ENCODE measurements at places on chromosomes 16 and 17.

DNA sequence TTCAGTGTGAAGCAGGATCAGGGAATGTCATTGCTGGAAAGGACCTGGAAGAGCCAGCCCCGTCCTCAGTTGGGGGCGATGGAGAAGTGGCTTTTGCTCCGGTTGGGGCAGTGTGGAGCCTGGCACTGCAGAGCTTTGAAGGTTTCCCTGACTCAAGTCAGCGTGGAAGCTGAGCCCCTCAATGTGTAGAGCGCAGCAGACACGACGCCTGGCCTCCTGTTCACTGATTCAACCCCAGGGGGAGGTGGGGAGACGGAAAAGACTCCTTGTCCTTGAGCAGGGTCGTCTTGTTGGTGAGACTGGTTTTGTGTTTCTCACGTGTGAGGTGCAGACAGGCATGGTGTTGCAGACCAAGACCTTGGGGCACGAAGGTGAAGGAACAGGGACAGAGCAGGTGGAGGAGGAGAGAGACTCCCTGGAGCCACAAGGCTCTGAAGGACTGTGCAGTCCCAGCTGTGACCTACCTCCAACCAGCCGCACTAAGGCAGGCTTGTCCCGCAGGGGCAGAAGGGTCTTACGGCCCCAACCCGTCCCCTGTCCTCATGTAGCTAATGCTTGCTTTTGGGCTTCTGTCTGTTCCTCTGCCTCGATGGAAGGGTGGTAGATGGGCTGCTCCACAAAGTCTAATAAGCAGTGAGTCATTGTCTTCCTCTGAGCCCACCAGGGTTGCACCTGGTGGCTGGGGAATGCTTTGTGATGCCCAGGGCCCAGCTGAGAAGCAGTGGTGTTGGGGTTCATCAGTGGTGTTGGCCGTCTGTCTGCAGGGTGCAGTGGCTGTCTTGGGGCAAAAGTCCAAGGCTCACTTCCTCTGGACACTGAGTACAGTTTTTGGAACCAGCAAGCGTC lies 47.8 kb downstream of the MPRIP start:
- DNase-seq, result no peak

DNA sequence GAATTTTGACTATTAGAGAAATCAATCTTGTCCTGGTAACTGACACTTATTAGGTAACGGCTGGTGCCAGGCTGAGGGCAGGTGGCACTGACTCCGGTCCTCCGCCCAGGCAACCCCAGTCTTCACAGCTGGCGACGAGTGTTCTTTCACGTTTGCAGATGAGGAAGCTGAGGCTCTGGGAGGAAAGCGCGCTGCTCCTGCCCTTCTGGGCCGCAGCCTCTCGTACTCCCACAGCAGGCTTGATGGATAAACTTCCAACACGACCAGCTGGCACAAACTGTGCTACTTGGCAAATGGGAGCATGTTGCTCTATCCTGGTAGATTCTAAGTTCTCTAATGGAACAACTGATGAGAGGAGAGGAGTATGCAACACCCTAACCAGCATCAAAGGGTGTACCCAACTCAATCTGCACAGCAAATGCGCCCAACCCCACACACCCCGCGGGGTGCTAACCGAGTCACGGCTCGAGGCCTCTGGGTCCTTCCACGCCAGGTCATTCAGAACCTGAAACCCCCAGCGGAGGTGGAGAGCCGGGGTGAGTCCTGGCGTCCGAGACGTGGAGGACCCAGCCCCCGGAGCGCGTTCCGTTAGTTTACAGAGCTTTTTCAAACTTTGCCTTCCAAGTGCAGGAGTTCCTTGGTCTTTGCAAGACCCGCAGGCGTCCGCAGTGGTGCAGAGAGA lies 477 bp upstream of the SLC47A1 start:
- no peak for DNase-seq

DNA sequence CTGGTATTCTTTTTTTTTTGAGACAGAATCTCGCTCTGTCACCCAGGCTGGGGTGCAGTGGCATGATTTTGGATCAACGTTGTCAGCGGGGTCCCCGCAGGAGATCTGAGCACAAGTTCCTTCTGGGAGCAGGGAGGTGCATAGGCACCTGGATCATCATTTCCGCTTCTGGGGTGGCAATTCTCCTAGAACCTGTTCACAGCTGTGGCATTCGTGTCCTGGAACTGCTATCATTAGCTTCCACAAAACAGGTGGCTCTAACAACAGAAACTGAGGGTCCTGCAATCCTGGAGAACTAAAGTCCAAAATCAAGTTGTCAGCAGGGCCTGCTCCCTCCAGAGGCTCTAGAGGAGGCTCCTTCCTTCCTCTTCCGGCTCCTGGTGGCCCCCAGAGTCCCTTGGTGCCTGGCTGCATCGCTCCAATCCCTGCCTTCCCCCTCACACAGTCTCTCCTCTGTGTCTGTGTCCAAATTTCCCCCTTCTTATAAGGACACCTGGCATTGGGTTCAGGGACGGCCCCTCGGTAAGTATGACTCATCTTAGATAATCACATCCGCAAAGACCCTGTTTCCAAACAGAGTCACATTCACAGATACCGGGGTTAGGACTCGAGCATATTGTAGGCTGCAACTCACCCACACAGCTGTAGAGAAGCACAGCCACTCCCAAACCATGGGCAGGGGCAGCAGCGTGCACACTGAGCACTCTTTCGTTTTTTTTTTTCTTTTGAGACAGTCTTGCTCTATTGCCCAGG lies 43.5 kb upstream of the KLHDC4 start:
- no peak for DNase-seq

DNA sequence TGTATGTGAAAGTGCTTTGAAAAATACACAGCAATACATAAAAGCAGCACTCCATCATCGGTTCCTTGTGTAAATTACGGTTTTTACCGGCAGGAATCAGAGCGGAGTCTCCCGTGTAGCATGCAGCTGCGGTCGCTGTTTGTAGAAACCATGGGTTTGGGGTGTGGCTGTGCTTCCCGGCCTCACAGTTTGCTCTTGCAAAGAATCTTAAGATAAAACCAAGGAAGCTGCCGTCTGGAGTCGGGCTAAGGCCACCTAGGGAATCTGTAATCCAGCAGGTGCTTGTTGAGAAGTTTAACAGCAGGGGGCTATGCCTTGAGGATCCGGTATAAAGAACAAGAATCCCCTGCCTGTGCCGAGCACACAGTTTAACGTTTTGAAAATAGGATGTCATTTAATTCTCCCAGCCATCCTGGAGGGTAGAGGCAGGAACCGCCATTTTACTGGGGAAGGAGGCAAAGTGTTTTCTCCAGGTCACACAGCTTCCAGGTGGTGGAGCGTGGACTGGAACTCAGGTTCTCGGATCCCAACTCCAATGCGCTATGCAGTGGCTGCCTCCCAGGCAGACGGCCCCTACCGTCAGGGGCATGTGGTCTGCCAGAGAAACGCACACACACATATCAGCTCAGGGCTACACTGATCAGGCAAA lies 6.0 kb upstream of the TLCD3A start:
- no peak for DNase-seq

- no peak for DNase-seq
These were observed 75.4 kb downstream of the IRX3 start for GRCh38 chr16:54211203-54211602.

GRCh38 chr16:10121897-10122425 lies 60.3 kb downstream of the GRIN2A start:
- no peak for DNase-seq

- DNase-seq, result no peak
These were observed 32.6 kb downstream of the IGF2BP1 start for GRCh38 chr17:49029801-49030200.

DNA sequence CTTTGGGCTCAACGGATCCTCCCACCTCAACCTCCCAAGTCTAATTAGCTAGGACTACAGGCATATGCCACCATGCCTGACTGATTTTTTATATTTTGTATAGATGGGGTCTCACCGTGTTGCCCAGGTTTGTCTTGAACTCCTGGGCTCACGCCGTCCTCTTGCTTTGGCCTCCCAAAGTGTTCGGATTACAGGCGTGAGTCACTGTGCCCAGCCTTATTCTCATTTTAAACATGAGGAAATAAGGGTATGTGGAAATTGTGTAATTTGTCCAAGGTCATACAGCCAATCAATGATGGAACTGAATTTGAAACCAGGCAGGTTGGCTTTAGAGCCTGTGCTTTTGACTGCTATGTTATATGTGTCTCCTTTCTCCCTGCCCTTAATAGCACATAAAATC lies 27.4 kb upstream of the AQP8 start:
- no peak for DNase-seq

DNA sequence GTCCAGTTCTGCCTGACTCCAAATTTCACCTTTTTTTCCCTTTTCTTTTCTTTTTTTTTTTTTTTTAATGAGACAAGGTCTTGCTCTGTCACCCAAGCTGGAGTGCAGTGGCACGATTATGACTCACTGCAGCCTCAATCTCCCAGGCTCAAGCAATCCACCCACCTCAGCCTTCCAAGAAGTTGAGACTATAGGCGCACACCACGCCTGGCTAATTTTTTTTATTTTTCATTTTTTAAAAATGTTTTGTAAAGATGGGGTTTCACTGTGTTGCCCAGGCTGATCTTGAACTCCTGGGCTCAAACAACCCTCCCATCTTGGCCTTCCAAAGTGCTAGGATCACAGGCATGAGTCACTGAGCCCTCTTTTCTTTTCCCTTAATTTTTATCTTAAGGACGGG lies 33.4 kb upstream of the RBBP6 start:
- DNase-seq, result no peak

- DNase-seq, result no peak
These were observed 55.0 kb downstream of the VAT1L start for GRCh38 chr16:77843405-77843804.

DNA sequence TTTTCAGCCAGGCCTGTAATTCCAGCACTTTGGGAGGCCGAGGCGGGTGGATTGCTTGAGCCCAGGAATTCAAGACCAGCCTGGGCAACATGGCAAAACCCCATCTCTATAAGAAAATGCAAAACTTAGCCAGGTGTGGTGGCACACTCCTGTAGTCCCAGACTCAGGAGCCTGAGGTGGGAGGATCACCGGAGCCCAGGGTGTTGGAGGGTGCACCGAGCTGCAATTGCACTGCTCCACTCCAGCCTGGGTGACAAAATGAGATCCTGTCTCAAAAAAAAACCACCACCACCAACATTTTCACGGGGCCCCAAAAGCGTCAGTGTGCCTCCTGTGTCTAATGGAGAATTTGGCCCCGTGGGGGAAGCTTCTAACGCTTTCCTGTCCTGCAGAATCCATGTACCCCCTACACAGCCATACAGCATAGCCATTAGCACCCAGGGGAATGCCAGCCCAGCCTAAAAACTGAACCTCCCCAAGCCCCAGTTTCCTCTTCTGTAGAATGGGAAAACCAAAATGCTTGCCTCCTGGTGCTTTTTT lies 22.2 kb upstream of the MAP3K14 start:
- DNase-seq, result no peak

DNA sequence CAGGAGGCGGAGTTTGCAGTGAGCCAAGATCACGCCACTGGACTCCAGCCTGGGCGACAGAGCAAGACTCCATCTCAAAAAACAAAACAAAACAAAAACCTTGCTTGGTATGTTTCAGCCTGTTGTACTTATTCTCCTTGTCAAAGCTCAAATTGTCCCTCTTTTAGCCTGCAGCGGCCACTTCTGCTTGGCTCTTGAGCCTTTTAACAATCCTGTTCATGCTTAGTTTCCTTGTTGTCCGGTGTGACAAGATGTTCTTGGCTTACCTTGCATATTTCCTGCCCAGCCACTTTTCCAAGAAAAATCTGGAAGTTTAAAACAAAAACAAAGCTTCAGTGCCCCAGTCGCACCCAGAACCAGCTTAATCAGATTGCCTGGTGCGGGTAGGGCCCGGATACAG lies 81.0 kb downstream of the ABCC1 start:
- DNase-seq, result no peak

GRCh38 chr17:73933871-73934270 lies 269.6 kb upstream of the RPL38 start:
- DNase-seq, result no peak

GRCh38 chr17:63399856-63400255 lies 46.2 kb downstream of the CYB561 start:
- DNase-seq, result no peak

- peak; percentile 52 for DNase-seq
These were observed 973 bp downstream of the SLC7A6 start for GRCh38 chr16:68265078-68265920.

- no peak for DNase-seq
These were observed 15.8 kb downstream of the HS3ST4 start for GRCh38 chr16:25707553-25707952.

DNA sequence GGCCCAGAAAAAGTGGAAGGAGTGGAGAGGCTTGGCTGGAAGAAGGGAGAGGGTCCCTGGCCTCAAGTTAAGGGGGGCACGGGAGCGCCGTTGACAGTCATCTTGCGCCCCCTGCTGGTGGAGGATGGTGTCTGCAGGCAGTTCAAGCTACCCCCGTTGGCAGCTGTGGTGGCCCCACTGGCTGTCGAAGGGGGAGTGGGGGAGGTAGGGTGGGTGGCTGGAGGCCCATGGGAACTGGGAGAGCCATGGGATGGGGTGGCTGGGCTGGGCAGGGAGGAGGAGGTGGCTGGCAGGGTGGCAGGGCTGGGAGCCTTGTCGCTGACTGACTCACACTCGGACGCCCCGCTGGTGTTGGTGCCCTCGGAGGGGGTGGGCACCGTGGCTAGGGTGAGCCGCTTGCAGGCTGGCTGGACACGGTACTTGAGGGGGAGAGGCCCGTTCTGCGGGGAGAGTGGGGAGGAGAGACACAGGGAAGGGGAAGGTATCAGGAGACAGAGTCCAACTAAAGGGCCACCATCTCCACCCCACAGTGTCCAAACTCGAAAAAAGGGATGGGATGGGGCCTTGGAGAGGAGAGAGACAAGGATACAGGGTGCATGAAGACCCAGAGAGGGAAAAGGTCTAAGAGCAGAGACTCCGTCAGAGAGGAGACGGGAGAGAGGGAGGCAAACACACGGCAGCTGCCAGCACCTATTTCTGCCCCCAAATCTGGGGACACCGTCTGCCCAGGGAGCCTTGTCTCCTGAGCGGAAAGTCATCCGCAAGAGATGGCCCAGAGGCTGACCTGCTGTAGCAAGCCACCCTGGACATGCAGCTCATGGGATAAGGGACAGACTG lies 5.2 kb downstream of the CISD3 start:
- DNase-seq, result peak; percentile 68

DNA sequence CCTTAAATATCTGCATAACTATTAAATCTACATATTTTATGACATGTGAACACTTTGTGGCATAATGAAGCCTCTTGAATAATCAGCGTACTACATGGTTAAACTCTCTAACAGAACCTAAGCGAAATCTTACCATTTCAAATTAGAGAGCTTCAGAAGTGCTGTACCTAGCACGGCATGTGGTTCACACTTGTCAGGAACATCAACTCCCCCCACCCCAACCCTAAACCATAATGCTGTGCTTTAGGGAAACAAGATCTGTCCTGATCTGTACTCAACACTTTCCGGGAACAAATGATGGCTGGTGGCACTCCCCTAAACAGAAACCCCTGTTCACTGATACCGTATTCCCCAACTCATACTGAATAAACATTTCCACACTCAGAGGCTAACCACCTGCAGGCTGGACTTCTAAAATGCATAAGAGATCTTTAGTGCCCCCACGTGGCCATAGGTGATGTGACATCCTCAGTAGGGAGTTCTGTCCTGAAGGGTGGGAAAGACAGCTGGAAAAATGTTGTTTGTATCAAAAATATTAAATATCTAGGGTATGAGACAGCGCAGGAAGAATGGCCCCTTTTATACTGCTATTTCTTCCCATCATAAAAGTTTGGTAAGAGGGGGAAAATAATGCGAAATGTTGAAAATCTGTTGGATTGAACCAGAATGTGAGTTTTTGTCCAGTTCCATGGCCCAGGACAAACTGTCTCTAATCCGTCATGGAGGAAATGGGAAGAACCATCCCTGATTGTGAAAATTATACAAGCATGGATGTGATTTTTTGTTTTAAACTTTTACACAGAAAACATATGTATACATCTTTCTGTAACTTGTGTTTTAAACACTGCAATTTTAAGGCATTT lies 88.6 kb downstream of the USP31 start:
- peak; percentile 41 for DNase-seq

GRCh38 chr16:35187665-35188225 lies 1728.3 kb downstream of the TP53TG3F start:
- no peak for DNase-seq
